Tibial nerve (tissue), 4 donors: ENCODE measurements at places on chromosomes 16 and 17. TPM values are rescaled to one million over a fixed set of nuclear protein-coding genes. Genes with fewer than 3 reads are reported as not detected.

GRCh38 chr16:660459-661183 lies 7.3 kb upstream of the RHOT2 start:
- H3K36me3 ChIP-seq: no peaks in the 10 kb centered on the region
- no peaks in the 10 kb centered on the region for H3K4me1 ChIP-seq
- no peak overlapping the region for H3K4me3 ChIP-seq
- no peaks in the 10 kb centered on the region for H3K27me3 ChIP-seq

DNA sequence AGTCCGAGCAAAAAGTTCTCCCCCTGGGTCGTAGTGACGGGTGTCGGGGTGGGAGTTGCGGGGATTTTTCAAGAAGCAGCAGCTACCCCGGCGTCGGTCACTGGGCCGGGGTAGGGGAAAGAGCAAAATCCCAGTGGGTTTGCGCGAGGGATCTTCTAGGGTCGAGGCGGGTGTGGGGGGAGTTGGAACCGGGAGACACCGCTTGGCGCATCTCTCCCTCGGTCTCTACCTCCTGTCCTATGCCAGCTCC lies 2.3 kb upstream of the UBTF start:
- no peak for DNase-seq
- no peaks in the 10 kb centered on the region for H3K27me3 ChIP-seq
- H3K27ac ChIP-seq: peak overlapping the region; percentile 99
- peak overlapping the region; percentile 77 for H3K4me3 ChIP-seq

- H3K27me3 ChIP-seq: no peaks in the 10 kb centered on the region
- H3K4me3 ChIP-seq: no peak overlapping the region
- peaks cover 6% of the 10 kb centered on the region for H3K36me3 ChIP-seq
- H3K4me1 ChIP-seq: no peaks in the 10 kb centered on the region
- H3K27ac ChIP-seq: no peak overlapping the region
Measured at GRCh38 chr16:3748307-3748706, 31.0 kb upstream of the TRAP1 start.

POLR3E gene
- total RNA-seq: 68.2 TPM

UMOD gene
- total RNA-seq: not detected

GPRC5B gene
- total RNA-seq: 68.4 TPM

DNA sequence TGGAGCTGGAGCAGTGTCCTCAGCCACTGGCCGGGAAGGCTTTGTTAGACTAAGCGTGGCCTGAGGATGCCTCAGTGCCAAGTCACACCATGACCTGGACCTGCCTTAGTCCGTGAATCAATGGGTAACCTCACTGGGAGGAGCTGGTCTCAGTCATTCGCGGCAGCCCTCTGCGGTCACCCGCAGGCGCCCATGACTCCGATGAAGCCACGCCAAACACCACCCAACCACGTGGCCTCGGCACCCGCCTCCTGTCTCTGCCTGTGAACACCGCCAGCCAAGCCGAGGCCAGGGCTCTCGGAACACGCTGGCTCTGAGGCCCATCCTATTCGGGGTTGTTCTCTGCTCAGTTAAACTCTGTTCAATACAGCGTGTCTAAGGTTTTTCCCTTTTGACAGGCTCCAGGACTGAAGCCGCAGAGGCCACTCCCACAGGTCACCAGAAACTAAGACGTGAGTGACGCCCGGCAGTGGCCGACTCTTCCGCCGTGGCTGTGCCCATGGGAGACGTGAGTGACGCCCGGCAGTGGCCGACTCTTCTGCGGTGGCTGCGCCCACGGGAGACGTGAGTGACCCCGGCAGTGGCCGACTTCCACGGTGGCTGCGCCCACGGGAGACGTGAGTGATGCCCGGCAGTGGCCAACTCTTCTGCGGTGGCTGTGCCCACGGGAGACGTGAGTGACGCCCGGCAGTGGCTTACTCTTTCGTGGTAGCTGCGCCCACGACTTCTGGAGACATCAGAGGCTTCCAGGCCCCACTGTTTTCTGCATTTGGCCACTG lies 16.8 kb upstream of the PABPN1L start:
- H3K36me3 ChIP-seq: no peaks in the 10 kb centered on the region
- H3K27ac ChIP-seq: no peak overlapping the region
- H3K27me3 ChIP-seq: no peaks in the 10 kb centered on the region
- no peak overlapping the region for H3K4me3 ChIP-seq
- no peaks in the 10 kb centered on the region for H3K4me1 ChIP-seq
- no peak for DNase-seq

C16orf89 gene
- total RNA-seq: 12.2 TPM

- no peak overlapping the region for H3K27ac ChIP-seq
- DNase-seq: no peak
- no peaks in the 10 kb centered on the region for H3K27me3 ChIP-seq
- H3K4me3 ChIP-seq: no peak overlapping the region
Measured at GRCh38 chr17:78206298-78206697, 7.8 kb upstream of the BIRC5 start.

DNA sequence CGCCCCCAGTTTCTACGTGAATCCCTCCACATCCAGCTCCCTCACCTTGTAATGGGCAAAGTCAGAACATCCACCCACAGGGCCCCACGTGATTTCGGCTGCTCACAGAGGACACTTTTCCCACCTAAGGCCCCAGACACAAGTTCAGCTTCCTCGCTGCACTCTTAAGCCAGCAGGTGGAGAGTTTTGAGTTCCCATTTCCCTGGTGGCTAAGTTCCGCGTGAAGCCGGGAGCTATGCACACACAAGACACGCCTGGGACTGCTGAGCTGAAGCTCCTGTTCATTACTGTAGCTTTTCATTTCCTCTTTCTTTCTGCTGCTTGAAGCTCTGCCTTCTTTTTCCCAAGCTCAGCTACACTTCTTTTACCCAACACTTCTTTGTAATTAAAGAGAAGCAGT lies 273.8 kb downstream of the NPIPA8 start:
- H3K27ac ChIP-seq: no peak overlapping the region
- H3K4me3 ChIP-seq: no peak overlapping the region
- no peak for DNase-seq
- no peaks in the 10 kb centered on the region for H3K36me3 ChIP-seq
- no peaks in the 10 kb centered on the region for H3K27me3 ChIP-seq
- no peaks in the 10 kb centered on the region for H3K4me1 ChIP-seq

DNA sequence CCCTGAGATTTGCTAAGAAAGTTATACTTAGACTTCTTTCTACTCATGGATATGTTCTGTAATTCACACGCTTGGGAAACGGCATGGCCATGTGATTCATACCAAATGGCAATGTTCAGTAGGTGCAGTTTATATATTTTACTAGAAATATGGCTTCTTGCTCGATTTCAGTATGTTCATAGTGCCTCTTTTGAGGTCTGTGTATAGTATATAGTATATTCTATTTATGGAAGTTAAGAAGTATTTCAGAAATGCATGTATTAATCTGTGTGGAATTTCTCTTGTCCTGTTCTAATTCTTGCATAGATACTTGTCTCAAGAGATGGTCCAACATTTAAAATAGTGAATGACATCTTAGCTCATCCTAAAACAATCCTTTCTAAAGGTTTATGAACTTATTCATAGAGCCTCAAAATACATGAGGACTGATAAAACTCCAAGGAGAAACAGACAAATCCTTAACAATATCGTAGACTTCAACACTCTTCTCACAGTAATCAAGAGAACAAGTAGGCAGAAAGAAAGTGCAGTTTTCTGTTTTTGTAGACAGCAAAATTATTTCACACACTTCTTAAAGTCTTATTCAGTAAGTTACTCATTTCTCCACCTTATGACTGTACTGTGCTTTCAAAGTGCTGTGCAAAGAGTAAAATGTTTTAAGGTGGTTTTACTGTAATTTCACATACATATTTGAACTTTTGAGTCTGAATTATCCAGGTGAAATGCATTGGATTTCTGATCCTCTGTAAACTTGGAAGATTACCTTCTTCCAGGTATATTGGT lies 11.1 kb downstream of the BPTF start:
- no peaks in the 10 kb centered on the region for H3K27me3 ChIP-seq
- peaks cover 9% of the 10 kb centered on the region for H3K4me1 ChIP-seq
- no peak for DNase-seq
- H3K36me3 ChIP-seq: peaks cover 2% of the 10 kb centered on the region
- H3K27ac ChIP-seq: no peak overlapping the region
- no peak overlapping the region for H3K4me3 ChIP-seq

ABCC3 gene
- total RNA-seq: 8.8 TPM

DNA sequence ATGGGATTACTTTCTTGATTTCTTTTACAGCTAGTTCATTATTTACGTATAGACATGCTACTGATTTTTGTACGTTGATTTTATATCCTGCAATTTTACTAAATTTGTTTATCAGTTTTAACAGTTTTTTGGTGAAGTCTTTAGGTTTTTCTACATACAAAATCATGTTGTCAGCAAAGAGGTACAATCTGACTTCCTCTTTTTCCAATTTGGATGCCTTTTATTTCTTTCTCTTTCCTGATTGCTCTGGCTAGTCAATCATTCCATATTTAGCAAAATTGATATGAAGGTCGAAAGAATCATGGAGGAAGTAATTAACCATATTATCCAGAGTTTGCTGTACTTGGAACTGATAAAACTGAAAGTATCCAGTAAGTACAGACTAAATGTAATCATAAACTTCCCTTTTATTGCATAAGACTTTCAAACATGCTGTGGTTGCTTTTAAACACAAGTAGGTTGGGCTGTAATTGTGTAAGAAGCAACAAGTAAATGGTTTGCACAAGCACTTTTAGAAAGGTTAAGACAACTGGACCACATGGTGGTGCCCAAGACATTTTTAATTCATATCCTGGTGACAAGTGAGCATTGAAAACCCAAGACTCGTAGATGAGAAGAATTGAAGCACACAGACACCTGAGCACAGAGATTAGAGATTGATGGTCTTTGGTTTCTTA lies 8.4 kb downstream of the GDE1 start:
- H3K4me1 ChIP-seq: peaks cover 35% of the 10 kb centered on the region
- no peak overlapping the region for H3K27ac ChIP-seq
- H3K36me3 ChIP-seq: peaks cover 63% of the 10 kb centered on the region
- no peak overlapping the region for H3K4me3 ChIP-seq

TBC1D3E gene
- total RNA-seq: not detected

DNA sequence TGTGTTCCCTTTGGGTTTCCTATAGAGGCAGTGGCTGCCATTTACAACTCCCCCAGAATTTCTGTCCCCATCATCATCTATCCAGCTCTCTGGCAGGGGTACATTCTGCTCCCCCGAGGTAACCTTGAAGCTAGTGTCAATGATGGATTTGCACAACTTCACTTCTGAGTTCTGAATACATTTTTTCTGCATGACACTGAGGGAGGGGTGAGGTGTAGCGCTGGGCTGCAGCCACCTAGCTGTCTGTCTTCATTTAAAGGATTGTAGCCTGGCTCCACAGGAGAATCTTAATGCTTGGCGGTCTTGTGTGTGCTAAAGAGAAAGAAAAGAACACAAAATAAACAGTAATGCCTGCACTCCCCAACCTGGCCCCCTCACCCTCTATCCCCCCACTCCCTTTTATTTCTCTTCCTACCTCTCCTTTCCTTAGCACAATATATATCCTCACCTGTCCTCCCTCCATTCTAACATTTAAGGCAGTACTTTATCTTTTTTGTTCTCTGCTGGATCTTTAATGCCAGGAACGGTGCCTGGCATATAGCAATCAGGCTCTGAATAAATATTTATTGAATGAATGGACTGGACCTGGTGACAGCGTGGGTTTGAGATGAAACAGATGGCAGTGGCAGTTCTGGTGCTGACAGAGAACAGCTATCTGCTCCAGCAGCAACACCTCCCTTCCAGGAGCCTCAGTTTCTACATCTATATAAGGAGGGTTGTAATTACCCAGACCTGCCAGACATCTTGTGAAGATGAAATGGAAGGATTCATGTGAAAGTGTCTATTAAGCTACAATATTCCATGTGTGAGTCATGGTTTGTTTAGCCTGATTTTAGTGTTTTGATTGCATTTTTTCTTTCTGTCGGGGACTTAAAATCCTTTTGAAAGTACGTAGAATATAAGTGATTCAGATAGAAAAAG lies 163.5 kb upstream of the CDH11 start:
- no peaks in the 10 kb centered on the region for H3K36me3 ChIP-seq
- no peaks in the 10 kb centered on the region for H3K4me1 ChIP-seq
- no peak overlapping the region for H3K4me3 ChIP-seq
- no peaks in the 10 kb centered on the region for H3K27me3 ChIP-seq
- no peak for DNase-seq

GRCh38 chr16:71365021-71365420 lies 6.5 kb downstream of the CALB2 start:
- H3K27ac ChIP-seq: no peak overlapping the region
- no peaks in the 10 kb centered on the region for H3K36me3 ChIP-seq
- H3K4me3 ChIP-seq: no peak overlapping the region
- no peak for DNase-seq
- no peaks in the 10 kb centered on the region for H3K27me3 ChIP-seq
- H3K4me1 ChIP-seq: no peaks in the 10 kb centered on the region

GRCh38 chr16:48462106-48462740 lies 77.0 kb upstream of the SIAH1 start:
- no peak overlapping the region for H3K27ac ChIP-seq
- no peak overlapping the region for H3K4me3 ChIP-seq
- no peaks in the 10 kb centered on the region for H3K27me3 ChIP-seq
- H3K36me3 ChIP-seq: no peaks in the 10 kb centered on the region
- H3K4me1 ChIP-seq: no peaks in the 10 kb centered on the region

- no peaks in the 10 kb centered on the region for H3K36me3 ChIP-seq
- peak overlapping the region; percentile 74 for H3K27ac ChIP-seq
- DNase-seq: no peak
- peak overlapping the region; percentile 63 for H3K4me3 ChIP-seq
- no peaks in the 10 kb centered on the region for H3K27me3 ChIP-seq
Measured at GRCh38 chr17:3963237-3964201, 718 bp downstream of the ATP2A3 start.

ANKRD11 gene
- total RNA-seq: 104 TPM

- DNase-seq: no peak
- H3K4me3 ChIP-seq: no peak overlapping the region
- no peaks in the 10 kb centered on the region for H3K27me3 ChIP-seq
- H3K4me1 ChIP-seq: peaks cover 3% of the 10 kb centered on the region
Measured at GRCh38 chr16:84868829-84869472, 49.2 kb downstream of the CRISPLD2 start.

DNA sequence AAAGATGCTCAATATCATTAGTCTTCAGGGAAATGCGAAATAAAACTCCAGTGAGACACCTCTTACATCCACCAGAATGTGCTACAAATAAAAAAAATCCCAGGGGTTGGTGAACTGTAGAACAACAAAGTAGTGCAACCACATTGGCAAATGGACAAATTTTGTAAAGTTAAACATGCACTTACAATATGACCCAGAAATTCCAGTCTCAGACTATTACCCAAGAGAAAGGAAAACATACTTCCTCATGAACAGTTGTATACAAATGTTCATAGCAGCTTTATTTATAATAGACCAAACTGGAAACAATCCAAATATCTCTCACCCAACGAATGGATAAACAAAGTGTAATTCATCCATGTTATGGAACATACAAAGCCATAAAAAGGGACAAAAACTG lies 239.5 kb downstream of the ABCC12 start:
- H3K4me1 ChIP-seq: no peaks in the 10 kb centered on the region
- no peak for DNase-seq
- no peaks in the 10 kb centered on the region for H3K27me3 ChIP-seq
- H3K4me3 ChIP-seq: no peak overlapping the region

TMEM235 gene
- total RNA-seq: not detected

DNA sequence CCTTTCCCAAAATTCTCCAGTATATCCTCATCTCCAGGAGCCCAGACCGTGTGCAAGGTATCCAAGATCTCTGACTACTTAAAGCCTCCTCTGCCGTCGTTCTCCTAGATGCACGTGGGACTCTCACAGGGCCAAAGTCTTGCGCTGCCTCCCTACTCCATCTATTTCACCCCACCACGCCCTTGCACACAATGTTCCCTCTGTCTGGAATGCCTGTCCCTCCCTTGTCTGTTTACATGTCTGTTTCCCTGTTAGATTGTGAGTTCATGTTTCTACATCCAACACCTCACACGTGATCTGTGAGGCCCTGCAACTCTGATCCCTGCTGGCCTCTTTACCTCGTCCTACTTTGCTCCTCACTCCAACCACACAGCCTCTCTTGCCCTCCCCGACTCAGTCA lies 4.9 kb upstream of the FZD2 start:
- H3K27ac ChIP-seq: no peak overlapping the region
- peak; percentile 57 for DNase-seq
- no peak overlapping the region for H3K4me3 ChIP-seq
- no peaks in the 10 kb centered on the region for H3K4me1 ChIP-seq
- no peaks in the 10 kb centered on the region for H3K27me3 ChIP-seq
- H3K36me3 ChIP-seq: no peaks in the 10 kb centered on the region
